ENCODE measurements at places on chromosomes 3 and 15. TPM values are rescaled to one million over a fixed set of nuclear protein-coding genes. Genes with fewer than 3 reads are reported as not detected.

DNA sequence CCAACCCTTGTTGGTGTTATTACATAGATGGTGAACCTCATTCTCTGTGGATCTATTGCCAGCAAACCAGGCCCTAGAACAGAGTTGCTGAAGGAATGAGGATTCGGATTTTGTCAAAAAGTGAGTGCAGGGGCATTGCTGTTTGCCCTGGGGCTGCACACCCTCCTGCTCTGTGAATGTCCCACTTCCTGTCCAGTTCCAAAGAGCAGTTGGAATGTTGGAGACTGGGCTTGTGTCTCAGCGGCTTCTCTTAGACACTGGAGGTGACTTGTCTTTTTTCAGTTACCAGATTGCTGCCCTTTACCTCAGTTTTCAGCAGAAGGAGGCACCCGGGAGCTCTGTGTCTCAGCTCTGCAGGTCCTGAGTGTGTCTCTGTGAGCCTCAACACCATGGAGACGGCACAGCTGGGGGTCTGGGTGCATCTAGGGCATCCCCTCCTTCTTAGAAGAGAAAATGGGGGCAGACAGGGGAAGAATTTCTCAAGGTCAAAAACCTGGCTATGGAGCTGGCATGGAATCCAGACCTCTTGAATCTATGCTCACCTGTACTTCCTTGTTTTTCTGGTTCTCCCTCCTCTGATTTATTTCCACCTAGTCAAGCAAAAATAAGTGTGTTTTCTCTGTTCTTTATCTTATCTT lies 46.3 kb downstream of the LIMD1 start:
- DNase-seq = no peak

GRCh38 chr3:68123231-68123630 lies 468.8 kb upstream of the SUCLG2 start:
- DNase-seq = no peak

GRCh38 chr3:112653209-112653871 lies 12.4 kb upstream of the CCDC80 start:
- DNase-seq = no peak

GRCh38 chr15:82656641-82657266 lies 9.6 kb upstream of the CPEB1 start:
- DNase-seq = no peak

The ADAM10 gene
- 80.1 TPM for total RNA-seq

The DAZL gene
- total RNA-seq = not detected

The MITF gene
- total RNA-seq = not detected

The DUOXA2 gene
- not detected for total RNA-seq
